Fibroblast of pulmonary artery (primary cell): ENCODE measurements at places on chromosomes 2 and 18.

DNA sequence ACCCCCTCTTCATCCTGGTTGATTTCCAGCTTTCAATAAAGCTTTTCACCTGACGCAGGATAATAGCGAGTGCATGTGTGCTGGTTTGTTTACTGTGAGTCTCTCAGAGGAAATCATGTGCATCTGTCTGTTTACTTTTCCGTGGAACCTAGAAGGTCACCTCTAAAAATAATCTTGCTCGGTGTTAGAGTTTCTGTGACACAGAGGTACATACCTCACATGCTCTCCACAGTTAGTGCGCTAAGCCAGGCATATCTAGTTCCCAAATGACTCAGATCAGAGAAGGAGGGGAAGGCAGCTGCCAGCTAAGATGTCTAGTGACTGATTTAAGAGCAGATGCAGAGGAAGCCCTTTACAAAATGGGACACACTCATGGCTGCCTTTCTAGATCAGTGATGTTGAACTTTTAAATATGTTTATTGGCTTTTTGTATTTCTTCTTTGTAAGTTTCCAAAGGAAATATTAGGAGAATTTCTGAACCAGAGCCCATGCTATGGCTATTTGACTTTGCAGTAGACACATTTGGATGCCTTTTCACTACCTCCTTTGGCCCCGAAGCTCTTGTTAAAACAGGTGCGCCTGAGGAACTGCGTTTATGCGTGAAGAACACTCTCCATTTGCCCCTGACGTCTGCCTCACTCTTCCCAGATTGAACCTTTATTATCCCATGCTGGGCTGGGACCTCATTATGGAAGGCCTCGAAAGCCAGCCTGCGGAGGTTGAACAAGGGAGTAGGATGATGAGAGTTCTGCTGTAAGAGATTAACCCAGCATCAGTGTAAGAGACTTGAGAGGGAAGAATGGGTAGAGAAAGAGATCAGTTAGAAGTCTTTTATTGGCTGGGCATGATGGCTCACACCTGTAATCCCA lies 145.6 kb downstream of the FAM161A start:
- DNase-seq = peak; percentile 12

- DNase-seq = no peak
These were observed 165.2 kb upstream of the EPC2 start for GRCh38 chr2:148479398-148479797.

- no peak for DNase-seq
These were observed 488.8 kb downstream of the PARD3B start for GRCh38 chr2:205034034-205034433.

DNA sequence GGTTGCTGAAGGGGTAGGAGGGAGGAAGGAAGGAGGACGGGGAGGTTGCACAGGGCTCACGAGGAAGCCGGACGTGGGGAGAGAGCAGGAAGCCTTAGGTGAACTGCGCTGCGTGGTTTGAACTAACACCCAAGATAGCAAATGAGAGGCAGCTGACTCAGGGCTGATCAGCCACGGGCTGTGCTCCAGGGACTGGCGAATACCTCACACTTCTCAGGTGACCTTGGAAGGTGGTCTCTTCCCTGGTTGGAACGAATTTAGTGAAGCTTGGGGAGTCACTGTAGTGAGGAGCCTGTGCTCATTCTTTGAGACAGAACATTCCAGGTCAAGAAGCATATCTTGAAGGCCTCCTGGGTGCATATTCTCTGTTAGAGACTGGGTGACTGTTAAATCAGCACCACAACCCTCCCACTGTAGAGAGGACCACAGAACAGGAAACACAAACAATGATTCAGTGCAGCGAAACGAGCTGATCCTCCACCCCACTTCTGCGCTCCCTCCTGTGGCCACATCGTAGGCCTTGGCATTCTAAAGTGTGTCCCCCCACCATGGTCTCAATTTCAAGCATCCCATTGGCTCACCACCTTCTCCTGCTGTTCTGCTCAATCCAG lies 33.8 kb downstream of the TOGARAM2 start:
- peak; percentile 70 for DNase-seq

GRCh38 chr2:181243319-181243718 lies 213.9 kb upstream of the ITGA4 start:
- no peak for DNase-seq

DNA sequence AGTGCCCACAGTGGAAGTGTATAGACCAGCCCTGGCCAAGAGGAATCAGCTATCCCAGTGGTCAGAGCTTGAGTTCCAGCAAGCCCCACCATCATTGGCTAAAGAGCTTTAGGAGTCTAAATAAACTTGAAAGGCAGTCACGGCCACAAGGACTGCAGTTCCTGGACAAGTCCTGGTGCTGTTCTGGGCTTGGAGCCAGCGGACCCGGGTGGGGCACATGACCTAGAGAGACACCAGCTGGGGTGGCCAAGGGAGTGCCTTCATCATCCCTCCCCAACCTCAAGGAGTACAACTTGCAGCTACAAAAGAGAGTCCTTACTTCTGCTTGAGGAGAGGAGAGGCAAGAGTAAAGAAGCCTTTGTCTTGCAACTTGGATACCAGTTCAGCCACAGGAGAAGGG lies 439.8 kb upstream of the TMEFF2 start:
- DNase-seq = no peak

DNA sequence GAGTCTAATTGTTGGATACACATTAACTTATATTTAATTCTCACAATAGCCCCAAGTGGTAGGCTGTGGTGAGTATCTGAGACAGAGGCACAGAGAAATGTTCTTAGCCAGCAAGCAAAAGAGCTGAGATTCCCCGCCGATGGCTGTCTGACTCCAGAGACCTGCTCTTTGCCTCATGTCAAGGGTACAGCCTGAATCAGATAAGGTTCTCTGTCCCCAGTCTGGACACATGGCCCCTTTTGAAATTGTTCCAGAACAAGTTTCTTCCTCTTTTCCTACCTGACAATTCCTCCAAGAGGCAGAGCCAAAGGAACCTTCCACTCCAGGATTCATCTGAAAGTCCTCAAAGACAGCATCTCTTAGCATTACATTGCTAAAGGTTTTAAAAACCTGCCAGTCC lies 512.9 kb upstream of the TNP1 start:
- DNase-seq = no peak

GRCh38 chr2:1740716-1741589 lies 3.4 kb downstream of the PXDN start:
- no peak for DNase-seq

DNA sequence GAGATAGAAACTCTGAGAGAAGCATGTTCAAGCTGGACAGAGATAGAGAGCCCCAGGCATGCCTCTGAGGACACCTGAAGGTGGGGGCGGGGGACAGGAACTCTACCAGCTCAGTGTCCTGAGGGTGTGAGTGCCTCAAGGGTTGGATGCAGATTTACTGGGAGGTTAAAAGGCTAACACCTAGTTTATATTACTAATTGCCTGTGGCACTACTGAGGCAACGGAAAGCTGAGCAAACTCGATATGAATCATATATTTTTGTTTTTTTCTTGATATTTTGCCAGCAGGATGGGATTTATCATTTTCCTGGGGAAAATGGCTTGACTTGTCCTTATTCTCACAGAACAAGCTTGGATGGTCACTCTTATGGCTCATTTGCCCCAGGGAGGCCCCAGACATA lies 319.5 kb downstream of the ALK start:
- DNase-seq = no peak

- DNase-seq = no peak
These were observed 11.5 kb upstream of the RNU4ATAC start for GRCh38 chr2:121519153-121519552.

DNA sequence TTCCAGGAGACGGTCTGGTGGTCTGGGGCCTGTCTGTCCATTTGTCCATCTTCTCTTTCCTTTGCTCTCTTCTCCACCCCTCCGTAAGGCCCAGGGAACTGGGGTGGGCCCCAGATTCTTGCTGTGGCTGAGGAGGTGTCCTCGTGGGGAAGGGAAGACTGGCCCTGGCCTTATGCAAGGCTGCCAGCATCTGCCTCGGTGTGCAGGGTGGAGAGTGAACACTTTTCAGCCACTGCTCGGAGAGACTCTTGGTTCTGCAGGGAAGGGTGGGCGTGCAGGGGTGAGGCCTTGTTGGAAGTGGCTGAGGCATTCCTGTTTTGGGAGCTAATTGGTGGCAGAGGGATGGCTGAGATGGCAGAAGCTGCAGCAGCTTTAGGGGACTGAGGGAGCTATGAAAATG lies 23.0 kb downstream of the EMX1 start:
- DNase-seq = no peak

GRCh38 chr18:79798999-79799370 lies 1.2 kb downstream of the KCNG2 start:
- DNase-seq = peak; percentile 34

DNA sequence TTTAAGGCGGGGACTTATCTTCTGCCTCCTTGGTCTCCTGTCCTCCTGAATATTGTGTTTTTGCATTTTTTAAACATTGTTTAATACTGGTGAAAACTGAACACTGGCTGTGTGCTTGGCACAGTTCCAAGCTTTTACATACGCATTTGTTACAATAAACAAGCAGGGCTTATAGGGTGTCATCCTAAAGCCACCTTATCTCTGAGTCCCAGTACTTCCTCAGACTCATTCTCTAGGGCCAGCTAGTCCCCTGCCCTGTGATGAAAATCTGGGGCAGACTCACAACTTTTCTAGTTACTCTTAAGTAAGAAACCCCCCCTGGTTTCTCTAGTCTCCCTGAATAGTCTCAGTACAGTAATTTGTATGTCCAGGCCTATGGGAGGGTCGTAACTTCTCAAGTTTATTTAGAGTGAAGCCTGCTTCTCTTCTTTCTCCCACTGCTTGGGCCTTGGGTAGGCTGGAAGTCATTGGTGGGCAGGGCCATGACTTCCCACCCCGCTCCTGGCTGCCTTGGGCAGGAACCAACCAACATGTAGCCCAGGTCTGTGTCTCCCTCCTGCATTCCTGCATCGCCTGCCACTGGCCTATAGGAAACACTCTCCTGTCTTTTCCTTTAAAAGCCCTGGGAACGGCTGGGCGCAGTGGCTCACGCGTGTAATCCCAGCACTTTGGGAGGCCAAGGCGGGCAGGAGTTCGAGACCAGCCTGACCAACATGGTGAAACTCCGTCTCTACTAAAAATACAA lies 7.7 kb upstream of the KCNE4 start:
- no peak for DNase-seq

DNA sequence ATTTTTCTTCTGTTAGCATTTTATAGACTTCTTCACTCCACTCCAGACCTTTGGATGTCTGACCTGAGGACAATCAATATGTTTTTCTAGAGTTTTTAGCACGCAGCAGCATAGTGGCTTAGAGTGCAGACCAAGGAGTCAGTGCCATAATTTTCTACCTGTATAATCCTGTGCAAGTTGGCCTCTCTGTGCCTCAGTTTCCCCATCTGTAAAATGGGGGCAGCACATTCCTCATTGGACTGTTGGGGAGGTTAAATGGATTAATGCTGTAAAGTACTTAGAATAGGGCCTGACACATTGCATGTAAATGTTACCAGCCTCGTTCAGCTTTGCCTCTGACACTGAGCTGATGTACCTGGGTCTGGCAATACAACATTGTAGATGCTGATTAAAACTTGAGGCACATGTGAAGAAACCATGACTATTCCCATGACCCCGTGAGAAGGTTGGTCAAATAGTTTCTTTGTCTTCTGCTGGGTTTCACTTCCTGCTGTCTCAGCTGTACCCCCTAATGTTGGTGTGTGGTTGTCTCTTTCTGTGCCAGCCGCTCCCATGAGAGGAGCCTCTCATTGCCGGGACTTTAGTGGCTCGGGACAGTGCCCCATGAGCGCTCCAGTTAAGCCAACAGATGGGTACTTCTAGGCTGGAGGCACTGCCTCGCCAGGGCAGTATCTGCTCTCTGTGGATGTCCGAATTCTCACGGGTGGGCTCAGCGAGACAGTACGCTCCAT lies 125.3 kb downstream of the SH3RF3 start:
- DNase-seq = no peak

GRCh38 chr18:41378598-41378997 lies 576.4 kb upstream of the PIK3C3 start:
- DNase-seq = peak; percentile 88

GRCh38 chr18:76482971-76483691 lies 11.9 kb downstream of the ZNF516 start:
- DNase-seq = no peak

DNA sequence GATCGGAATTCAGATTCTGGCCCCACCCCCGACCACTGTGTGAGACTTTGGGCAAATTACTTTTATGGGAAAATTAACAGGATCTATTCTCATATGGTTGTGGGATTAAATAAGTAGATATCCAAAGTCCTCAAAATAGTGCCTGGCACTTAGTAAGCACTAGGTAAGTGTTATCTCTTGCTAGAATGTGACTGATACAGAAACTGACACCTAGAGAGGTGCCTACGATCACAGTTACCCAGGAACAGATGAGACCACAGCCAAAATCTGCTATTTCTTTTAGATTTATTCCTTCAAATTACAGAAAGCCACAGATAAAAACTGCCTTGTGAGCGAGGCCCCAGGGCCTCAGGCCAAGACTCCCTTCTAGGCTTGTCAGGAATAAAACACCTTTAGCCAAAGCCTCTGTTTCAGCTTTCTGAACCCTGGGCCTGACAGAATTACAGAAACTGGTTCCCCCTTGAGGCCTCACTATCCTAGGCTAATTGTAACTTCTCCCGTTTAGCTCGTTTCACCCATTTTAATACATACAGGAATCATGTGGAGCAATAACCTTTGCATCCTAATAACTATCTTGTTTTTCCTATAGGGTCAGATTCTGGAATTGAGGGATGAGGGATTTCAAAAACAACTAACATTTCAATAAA lies 22.3 kb upstream of the CHMP1B start:
- no peak for DNase-seq

DNA sequence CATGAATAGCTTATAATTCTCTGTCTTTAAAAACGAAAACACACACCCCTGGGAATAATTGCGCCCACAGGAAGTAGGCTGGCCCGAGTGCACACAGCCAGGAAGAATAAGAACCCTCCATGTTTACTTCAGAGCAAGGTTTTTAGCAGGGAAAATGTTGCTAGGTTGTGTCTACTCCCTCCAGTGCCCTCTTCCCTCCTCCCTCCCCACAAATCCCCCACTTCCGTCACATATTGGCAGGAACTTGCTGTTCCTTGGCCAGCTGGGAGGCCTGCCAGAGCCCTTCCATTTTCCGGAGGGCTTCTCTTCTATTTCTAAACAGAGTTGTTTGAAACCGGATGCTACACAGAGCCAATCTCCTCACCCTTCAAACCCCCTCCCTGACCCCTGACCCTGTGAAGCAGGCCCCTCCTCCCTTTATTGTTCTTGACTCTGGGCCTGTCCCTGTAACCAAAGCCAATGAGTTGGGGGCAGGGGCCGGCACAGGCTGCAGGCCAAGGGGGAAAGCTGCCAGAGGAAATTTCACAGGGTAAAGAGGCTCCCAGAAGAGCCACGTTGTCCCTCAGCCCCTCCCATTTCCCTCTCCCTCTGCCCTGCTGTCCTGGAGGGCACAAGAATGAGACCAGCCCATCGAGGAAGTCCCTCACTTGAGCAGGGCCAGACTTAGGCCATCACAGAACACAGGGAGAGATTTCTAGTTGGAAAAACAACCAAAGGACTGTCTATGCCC lies 49.8 kb upstream of the LGALSL start:
- DNase-seq = peak; percentile 99

- no peak for DNase-seq
These were observed 11.4 kb upstream of the DTNB start for GRCh38 chr2:25684577-25685473.

- DNase-seq = no peak
These were observed 134.3 kb downstream of the ACKR3 start for GRCh38 chr2:236703906-236704305.
